SHP77 (cell line): ENCODE measurements at places on chromosomes 1 and 21.

DNA sequence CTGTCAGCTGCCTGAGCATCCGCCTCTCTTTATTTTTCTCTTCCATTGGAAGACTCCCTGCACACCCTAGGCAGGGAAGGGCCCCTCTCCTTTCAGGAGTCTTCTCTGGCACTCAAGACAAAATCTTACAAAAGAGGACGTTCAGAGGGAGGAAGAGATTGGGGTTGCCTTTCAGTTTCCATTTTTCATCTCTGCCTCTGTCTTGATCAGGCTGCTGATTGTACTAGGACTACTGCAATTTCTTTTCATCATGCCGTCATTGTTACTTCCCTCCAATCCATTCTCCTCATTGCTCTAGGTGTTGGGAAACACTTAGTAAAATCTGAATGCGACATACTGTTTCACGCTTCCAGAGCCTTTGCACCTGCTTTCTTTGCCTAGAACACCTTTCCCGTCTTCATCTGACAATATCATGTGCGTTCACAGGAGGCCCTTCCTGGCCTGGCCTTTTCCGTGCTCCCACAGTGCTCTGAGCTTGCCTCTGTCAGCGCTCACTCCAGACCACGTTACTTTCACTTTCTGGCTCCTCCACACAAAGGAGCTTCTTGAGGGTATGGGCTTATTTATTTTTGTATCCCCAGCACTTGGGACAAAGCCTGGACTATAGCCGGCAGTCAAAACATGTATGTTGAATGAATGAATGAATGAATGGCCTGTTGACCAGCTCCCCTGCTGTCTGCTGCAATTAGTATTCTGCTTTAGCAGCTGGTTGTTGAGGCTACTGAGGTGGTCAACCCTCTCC, 10.9 kb downstream of the LRRC71 start:
- DNase-seq: peak; percentile 20

DNA sequence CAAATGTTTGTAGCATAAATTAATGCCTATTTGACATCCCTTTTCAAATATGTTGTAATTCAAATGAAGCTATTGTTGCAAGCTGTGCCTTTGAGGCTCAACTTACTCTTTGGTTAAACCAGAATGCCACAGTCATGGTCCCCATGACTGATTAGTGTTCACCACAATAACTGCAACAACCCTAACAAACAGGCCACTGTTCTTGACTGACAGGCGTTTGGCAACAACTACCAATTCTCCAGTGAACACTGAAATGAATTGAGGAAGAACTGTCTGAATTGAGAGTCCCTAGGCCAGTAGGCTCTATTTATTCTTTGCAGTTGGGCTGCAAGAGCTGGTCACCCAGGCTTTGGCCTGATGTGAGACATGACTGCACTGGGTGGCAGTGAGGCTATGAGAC, 6.6 kb upstream of the TMEM167B start:
- no peak for DNase-seq

DNA sequence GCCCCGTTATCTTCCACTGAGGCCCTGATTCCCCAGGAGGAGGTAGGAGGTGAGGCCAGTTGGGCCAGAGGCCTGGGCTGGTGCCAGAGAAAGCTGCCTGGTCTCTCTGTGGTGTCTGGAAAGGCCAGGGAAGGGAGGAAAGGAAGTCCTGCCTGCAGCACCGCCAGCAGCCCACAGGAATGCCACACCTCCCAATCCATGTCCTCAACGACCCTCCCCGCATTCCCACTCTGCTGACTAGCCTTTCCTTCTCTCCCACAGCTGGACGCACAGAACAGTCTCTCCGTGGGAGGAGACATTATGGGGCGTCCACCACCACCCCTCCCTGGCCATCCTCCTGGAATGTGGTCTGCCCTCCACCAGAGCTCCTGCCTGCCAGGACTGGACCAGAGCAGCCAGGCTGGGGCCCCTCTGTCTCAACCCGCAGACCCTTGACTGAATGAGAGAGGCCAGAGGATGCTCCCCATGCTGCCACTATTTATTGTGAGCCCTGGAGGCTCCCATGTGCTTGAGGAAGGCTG, 18.0 kb downstream of the CSF1 start:
- DNase-seq: no peak

DNA sequence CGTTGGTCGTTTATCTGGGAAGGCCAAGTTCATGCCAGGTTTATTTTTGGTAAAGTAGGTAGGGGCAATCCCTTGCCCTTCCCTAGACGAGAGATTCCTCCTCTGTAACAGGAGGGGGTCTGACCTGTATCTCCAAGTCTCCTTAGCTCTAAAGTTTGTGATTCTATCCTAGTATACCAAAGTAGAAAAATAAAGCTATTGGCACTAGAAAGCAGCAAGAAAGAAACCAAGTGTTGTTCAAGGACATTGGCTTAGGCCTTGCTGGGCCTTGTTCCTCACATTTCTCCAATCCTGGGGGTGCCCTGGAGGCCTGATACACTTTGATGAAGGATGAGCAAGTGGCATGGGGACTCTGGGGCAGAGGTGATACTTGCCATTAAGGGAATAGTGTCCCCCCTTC, 814 bp downstream of the MTARC2 start:
- DNase-seq: no peak

DNA sequence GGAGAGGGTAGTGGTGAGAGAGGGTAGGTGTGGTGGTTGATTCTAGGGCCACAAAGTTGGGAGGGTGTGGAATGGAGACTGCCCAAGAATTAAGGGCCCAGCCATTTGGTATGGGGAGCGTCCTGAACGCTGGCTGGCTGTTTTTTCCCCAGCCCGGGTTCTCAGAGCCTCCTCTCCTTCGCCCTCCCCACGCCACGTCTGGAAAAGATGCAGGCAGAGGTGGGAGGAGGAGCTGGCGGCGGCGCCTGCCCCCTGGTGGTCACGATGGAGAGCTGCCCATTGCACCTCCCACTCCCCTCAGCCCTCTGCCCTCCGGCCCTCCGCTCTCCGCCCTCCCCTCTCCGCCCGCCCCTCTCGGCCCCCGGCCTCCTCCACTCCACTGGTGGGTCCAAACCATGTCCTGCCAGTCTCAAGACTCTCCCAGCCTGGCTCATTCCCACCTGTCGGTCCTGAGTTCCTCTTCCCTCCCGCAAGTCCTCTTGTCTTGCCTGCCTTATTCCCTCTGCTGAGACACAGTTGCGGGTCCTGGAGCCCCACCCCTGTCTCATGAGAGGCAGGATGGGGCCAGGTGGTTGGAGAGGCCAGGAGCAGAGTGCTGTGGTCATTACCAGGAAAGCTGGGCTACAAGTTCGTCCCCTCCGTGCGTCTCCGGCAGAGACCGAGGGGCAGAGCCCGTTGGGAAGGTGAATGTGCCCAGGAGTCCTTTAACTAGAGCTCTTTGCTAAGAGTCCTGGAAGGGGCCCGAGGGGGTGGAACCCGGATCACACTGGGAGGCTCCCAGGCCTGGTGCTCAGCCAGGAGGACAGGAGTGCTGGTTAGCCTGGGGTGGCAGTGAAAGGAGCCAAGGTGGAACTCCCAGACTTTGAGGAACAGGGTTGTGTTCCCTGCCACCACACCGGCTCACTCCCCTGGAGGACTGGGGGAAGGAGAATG, 22.6 kb downstream of the ETNK2 start:
- peak; percentile 52 for DNase-seq

GRCh38 chr1:164950541-164950986, 391.6 kb downstream of the PBX1 start:
- DNase-seq: no peak
